ENCODE measurements at places on chromosomes 1 and 21.

DNA sequence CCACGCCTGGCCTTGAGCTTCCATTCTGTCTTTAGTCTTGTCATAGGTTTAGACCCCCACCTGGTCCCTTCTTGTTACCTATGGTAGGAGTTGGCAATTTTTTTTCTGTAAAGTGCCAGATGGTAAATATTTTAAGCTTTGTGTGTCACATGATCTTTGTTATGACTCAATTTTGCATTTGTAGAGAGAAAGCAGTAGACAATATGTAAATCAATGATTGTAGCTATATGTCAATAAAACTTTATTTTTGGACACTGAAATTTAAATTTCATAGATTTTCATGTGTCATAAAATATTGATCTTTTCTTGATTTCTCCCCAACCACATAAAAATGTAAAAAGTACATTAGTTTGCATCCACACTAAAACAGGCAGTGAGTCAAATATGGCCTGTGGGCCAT is 8.0 kb downstream of the MKNK1 start:
- DNase-seq: no peak

GRCh38 chr21:40242586-40243265 is 375.5 kb downstream of the PCP4 start:
- DNase-seq: no peak

- no peak for DNase-seq
Observed at GRCh38 chr1:100708476-100709062, 11.0 kb upstream of the VCAM1 start.

DNA sequence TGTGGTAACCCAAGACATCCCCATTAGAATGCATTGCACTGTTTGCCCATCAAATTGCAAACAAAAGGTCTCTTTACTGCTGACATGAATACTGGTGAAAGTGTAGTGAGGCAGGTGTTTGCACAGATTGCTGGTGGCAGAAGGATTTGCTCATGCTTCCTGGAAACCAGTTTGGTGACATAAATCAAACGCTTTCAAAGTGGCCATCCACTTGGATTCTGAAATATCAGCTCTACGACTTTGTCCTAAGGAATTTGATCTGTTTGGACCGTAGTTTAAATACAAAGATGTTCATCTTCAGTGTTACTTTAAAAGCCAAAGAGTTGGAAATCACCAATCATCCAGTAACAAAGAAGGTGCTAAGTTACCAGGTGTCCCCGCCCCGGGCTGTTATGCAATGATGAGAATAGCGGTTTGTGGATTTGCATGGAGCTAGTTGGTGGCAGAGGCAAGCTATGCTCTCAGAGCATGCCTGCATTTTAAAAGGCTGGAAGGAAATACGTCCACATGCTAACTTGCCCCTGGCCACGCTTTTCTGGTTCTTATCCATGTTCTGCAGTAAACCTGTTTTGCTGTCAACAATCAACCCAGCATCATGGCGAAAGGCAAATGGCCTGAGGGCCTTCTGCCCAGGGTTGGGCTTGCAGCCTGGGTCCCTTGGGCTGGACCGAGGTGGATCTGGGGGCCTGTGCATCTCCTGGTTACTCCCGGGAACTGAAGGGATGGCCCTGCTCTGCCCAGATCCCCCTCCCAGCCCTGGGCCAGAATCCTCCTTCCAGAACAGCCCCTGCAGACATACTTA is 49.2 kb downstream of the UMODL1 start:
- DNase-seq: no peak

- DNase-seq: no peak
Observed at GRCh38 chr1:164611754-164612642, 53.0 kb downstream of the PBX1 start.

DNA sequence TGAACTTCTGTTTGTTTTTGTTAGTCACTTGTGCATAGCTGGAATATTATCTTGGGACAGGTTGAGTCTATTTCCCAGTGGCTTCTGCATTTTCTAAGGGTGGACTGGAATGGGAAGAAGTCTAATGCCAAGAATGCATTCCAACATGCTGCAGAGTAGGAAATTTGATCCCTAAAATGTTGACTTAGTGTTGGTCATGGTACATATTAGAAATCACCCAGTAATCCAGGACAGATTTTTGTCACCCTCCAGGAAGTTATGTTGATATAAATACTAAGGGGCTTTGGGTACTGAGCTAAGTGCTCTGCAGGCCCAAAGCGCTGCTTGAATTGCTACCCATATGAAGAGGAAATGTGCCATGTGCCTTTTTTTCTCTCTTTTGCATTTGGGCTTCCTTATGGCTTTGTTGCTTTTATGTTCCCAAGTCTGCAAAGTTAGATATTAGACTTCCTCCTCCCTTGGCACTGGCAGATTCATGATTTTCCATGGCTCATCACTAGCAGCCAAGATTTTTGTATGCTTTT is 10.0 kb downstream of the ARID1A start:
- no peak for DNase-seq

GRCh38 chr1:47830641-47831333 is 166.4 kb downstream of the TRABD2B start:
- DNase-seq: no peak

DNA sequence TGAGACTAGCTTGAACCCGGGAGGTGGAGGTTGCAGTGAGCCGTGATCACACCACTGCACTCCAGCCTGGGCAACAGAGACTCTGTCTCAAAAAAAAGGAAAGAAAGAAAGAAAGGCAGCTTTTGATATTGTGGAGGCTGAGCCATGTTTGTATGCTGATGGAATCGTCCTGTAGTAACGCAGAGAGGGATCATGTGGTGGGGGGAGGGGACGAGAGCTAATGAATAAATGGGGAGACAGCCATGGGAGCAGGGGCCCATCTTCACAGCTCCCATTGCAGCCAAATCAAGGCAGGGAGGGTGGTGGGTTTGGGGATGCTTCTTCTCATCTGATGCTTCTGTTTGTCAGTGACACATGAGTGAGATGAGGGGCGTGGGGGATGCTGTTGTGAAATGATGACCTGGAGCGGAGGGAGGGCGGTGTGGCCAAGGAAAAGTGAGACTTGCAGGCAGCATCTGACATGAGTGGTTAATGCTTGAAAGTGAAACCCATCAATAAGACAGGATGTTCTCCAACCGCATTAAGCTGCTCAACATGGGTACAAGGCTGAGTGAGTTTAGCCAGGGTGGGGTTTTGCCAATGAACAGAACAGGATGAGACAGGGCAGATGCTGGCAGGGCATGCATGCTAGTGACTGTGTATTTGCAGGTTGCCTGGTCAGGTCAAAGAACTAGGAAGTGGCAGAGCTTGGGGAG is 16.7 kb downstream of the SPATA21 start:
- DNase-seq: peak; percentile 32

DNA sequence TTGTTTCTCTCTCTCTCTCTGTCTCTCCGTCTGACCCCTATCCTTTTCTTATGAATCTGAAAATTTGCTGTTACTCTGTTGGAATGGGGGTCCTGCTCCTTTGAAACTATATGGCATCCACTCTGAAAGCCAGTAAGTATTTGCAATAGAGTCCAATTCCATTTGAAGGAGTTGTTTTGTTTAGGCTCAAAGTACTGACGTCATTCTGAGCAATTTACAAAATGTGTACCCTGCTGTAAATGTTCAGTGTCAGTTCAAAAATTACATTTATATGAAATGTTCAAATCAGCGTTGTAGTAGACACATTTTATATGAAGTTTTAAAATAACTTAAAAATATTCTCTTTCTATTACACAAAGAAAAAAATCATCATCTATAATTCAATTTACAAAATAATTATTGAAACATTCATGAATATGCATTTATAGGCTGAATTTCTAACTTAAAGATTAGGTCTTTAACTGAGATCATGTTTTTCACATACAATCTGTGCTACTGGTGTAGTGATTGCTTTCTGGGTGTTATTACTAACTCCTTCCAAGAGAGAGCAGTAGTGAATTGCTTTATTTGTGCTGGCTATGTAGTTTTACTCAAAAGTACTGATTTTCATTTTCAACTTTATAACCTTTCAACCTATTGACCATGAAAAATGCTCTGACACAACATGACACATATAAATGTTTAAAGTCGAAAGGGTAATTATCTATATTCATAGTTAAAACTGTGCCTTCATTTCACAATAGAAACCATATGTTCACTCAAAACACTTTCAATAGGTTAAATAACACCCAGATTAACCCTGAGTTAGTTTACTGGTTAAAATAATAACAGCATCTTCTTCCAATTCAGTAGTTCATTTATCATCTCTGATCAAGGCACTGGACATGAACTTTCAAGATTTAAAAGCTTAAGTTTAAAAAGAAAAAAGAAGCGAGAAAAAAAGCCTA is 253.1 kb upstream of the ADGRL4 start:
- no peak for DNase-seq

- DNase-seq: peak; percentile 52
Observed at GRCh38 chr1:54488779-54489626, 59.0 kb upstream of the ACOT11 start.

- DNase-seq: no peak
Observed at GRCh38 chr1:96207936-96208335, 513.6 kb upstream of the PTBP2 start.

DNA sequence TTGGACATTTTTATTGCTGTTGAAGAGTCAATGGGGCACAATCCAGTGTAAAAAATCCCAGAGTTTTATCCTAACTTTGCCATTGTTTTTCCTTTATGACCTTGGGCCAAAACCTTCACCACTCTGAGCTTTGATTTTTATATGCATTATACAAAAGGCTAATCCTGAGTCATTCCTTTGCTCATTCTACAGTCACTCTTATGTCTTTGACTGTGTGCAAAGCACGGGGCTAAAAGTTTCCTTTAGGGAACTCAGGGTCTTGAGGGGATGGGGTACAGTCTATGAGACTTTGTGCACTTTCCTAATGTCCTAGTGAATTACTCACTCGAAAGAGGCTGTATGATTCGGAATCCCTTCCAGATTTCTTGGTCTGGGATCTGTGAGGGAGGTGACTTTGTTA is 543.2 kb upstream of the CAMK1G start:
- no peak for DNase-seq

- no peak for DNase-seq
Observed at GRCh38 chr1:202589190-202589930, 120.9 kb downstream of the SYT2 start.

DNA sequence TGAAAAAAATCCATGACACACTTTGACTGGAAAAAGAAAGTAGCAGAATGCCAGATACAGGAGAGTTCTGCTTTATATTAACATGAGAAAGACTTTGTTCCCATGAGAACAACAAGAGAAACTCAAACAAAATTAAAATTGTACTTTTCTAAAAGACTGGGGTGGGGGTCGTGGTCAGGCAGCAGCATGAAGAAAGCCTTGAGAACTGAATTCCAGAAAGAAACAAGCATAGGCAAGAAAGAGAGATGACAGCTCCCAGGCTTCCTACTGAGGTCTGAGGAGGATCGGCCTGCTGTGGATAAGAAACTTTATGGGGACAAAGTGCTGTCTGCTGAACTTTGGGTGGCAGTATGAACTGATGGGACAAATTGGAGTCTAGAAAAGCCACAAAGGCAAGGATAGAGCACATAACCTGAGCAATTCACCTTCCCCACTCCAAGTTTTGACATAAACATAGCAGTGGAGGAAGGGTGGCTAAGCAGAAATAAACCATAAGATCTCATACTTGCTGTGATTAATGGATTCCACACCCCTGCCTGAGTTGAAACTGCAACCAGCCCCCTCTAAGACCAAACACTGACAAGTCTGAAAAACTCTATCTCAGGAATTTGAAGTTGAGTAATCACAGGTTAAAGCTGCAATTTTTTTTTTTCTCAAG is 43.7 kb downstream of the COL6A1 start:
- DNase-seq: no peak

DNA sequence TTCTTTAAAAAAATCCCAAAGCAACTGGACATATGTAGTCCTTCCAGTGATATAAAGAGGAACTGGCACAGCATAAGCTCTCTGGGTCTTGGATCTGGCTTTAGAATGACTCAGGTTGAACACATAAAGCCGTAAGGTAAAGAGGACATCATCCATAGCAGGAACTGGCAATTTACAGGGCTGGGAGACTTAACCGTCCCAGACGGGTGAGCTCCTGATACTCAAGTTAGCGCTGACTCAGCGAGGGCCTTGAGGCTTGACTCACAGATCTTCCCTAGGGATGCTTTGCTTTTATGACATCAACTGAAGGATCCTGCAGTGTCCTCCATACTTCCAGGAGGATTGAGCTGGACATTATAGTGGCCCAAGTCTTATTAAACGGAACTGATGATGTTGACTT is 154.1 kb downstream of the CLIC6 start:
- DNase-seq: no peak

DNA sequence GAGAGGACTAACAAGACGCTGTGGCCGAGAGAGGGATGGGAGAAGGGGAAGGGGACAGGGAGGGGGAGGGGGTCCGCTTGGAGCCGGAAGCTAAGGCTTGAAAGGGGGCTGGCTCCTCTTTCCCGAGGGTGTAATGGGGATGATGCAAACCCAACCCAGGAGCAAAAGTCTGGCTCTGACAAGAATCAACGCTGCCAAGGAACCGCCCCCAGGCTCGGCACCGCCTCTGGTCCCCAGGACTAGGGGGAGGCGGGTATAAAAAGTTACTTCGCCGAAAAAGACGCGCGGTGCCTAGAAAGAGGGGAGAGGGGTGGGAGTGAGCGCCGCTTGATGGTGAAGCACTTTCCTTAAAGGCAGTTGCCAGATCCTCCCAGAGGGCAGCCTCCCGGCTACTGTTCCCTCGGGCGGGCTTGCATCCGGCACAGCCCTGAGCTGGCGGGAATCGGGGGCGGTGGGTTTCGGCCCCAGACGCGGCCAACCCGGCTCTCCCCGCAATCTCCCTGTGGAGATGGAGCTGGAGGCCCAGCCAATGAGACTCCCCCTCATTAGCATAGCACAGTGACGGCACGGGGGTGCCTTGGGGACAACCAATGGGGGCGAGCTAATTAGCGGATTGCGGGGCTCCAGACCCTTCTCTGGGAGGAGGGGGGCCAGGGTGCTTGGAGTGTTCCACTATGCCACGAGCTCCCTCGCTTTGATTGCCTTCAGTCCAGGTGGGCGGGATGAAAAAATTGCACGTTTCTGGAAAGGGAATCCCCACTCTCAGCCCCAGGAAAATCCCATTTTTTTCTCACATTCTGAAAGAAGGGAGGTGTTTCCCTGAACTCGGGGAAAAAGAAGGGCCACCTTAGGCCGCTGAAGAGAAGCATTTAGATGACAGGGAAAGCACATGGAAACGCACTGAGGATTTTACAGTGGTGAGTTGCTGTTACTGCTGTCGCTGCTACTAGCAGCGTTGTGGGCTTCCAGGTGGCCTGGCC is at the start of gene KCNT2:
TSS of gene KCNT2 (minus strand) at position 51 of the 980 bp plus-strand sequence. CDS start 131 bp downstream, outside the sequence.
- no peak for DNase-seq

GRCh38 chr1:33043267-33044092 is 6.8 kb upstream of the AK2 start:
- DNase-seq: no peak

GRCh38 chr1:90854397-90854924 is 137.4 kb upstream of the BARHL2 start:
- no peak for DNase-seq

GRCh38 chr1:20138346-20138745 is 777 bp upstream of the PLA2G2F start:
- no peak for DNase-seq
